ENCODE measurements at places on chromosomes 7 and 10.
A peak's percentile ranks its signal among the peaks of the same experiment; 100 is the strongest.

DNA sequence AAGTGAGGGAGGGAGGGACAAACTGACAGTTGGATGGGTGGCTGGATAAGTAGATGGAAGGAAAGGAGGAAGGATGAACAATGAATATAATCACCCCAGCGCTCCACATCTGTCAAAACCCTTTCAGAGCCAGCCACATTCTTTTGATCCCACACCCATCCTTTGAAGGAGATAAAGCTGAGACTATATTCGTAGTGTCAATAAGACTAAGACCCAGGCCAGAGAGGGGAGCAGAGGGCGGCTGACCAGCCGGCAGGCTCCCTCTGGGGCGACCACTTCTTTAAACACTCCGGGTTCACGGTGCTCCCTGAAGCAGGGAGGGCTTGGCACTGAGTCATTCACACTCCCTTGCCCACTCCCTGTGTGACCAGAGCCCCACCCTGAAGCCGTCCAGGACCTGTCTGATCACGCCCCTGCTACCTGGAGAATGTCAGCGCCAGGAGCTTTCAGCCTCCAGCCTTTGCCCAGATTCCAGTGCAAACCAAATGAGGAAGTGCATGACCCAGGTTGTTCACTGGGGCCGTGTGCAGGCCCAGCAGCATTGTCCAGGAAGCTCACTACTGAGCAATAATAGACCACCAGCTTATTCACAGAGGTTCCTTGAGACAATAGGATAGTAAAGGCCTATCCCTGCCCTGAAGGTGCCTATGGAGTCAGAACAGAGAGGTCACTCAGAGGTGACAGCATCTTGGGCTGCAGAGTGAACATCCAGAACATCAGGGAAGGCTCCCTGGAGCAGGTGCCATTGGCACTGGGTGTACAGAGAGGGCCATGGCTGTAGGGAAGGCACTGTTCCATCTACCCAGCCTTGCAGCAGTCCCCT is 34.4 kb downstream of the UNC5B start:
- DNase-seq: peak; percentile 40

- no peak for DNase-seq
Measured at GRCh38 chr7:86790383-86790782, 146.7 kb downstream of the GRM3 start.

DNA sequence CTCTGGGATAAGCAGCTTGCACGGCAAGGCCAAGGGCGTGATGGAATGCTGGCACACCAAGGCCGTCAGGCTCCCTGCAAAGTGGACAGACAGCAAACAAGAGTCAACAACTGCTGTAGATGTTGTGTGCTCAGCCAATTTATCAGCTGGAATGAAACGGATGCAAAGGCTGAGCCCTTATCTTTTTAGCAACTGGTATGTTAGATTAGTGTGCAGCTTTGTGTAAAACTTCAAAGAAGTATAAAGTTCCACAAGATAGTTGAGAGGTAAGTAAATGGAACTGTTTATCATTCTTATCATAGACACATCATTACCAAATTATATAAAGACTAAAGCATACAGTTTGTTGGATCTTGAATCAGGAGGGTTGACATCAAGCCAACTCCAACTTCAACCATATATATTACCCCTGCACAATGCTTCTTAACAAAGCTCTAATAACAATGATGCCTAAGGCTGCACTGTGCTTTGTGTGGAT is 289.0 kb downstream of the TNS3 start:
- no peak for DNase-seq

DNA sequence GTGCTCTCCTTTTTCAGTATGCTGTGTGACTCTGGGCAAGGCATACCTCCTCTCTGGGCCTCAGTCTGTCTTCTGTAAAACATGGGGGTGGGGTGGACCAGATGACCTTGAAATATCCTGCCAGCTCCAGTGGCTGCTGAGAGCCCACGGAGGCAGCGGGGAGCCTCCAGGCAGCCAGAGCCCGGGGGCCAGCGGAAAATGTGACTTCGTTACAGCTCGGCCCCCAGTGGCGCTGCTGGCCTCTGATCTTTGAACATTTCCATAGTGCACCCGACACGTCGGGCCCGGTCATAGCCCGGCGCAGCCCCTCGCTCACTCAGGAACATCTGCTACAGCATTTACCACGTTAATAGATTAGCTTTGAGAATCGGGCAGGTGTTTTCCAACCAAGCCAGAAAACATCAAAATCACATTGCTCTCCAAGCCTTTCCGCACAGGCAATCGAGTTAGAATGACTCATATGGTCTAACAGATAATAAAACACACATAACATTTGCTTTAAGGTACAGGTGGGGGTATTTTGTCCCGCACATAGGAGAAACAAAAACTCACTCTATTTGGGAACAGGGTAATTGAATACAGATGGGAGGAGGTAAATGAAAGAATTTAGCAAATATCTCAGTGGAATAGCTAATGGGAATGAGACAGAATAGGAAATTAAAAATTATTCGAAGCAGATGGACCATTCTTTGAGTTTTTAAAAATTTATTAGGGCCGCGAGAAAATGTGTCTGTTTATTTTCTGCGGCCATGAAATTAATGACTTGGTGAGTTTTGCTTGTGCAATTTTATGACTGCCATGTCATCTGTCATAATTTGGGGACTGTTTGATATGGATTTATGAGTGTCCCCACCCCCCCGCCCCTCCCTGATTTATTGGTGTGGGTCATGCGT is 26.3 kb upstream of the COMTD1 start:
- no peak for DNase-seq

DNA sequence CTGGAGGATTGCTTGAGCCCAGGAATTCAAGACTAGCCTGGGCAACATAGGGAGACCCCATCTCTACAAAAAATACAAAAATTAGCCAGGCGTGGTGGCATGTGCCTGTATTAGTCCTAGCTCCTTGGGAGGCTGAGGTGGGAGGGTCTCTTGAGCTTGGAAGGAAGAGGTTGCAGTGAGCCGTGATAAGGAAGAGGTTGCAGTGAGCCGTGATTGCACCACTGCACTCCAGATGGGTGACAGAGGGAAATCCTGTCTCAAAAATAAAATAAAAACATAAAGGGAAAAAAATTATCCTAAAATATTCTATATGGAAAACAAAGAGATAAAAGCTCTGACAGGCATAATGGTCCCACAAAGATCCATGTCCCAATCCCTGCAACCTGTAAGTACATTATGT is 87.9 kb upstream of the KAT6B start:
- DNase-seq: peak; percentile 38

DNA sequence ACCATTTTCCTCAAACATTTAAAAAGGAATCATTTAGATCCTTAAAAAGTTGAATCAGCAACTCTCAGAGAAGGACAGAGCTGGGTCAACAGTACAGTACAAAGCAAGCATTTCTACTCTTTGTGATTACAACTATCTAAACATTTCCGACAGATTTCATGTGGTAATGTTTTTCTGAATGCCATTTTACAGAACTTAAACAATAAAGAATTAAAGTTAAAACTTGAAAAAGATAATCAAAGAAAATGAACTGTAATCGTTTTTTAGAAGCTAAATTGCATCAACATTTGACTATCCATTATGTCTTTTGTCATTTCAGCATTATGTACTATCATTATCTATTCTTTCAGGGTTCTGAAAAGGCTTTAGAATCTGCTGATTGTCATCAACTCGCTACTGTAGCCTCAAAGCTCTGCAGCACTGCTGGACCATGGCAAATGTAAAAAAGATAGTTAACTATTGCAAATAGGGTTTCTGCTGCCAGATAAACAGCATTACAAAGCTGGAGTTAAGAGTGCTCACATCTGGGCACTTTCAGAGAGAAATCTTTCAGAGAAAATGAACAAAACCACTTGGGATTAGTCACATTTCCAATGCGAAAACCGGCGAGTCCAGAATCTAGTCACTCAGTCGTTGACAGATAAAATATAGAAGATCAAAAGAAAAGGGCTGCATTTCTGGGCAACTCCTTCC is 160.4 kb upstream of the LAMB4 start:
- no peak for DNase-seq

DNA sequence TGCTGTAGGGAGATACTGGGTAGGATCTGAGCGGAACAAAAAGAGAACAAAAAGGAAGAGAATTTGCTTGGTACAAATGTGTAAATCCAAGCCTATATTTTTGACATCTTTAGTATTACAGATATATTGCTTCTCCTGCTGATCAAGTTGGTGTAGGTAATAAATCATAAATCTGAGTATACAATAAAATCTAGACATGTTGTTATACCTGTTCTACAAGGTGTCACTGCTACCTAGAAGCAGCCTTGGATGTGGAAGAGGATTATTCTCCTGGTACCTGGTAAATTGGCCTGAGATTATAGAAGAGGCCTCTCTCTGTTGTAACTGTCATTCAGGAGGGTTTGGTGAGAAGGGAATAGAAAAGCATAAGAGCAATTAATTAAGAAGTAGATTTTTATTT is 89.9 kb upstream of the LSM8 start:
- no peak for DNase-seq

Measured in suppressor macrophage (primary cell).